ENCODE measurements at places on chromosomes 16 and 17.

- no peak for DNase-seq
These were observed 2.0 kb downstream of the SOCS7 start for GRCh38 chr17:38353668-38354067.

- no peak for DNase-seq
These were observed 7.7 kb downstream of the METRNL start for GRCh38 chr17:83086907-83087787.

DNA sequence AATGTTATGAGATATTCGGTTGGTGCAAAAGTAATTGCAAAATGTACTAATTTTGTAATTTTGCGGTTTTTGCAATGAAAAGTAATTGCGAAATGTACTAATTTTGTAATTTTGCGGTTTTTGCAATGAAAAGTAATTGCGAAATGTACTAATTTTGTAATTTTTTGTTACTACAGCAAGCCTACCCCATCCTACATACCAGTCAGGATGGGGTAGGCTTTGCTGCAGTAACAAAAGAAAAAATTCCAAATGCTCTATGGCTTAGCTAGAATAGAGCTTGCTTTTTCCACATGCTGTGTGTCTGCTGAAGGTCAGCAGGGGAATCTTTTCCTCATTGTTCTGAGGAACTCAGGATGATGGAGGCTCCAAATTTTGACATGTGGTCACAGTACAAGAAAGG, 83.3 kb upstream of the GPRC5B start:
- DNase-seq: no peak

DNA sequence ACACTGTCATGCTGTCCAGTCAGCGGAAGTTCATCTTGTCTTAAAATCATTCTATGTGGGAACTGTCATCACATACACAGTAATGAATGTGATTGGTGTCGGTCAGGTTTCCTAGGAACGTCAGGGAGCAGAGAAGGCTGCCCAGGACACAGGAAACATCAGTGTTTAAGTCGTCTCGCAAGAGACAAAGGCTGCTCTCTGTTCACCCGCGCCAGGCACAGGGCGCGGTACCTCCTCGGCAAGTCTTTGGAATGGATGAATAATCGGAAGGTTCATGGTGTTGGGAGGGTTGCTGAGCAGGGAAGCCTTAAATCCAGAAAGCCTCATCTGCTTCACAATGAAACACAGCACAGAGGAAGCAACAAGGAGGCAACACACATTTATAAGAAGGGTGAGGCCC, 148.2 kb downstream of the CPPED1 start:
- DNase-seq: no peak

DNA sequence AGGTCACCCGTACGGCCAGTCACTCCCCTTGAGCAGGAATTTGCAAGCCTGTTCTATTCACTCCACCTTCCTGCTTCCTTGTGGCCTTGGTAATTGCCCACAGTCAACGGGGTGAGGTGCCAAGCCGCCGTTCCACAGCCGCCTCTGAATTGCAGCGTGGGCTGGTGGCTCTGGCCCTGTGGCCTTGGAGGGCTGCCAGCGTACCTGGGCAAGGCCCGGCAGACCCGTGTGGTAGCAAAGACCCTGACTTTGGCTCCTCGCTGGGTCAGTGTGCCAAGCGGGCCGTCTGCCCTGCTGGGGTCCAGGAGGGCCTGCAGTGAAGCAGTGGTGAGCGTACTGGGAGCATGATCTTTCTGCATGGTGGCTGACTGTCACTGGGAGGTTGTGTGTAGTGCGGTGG, 3.6 kb downstream of the BANP start:
- DNase-seq: no peak

DNA sequence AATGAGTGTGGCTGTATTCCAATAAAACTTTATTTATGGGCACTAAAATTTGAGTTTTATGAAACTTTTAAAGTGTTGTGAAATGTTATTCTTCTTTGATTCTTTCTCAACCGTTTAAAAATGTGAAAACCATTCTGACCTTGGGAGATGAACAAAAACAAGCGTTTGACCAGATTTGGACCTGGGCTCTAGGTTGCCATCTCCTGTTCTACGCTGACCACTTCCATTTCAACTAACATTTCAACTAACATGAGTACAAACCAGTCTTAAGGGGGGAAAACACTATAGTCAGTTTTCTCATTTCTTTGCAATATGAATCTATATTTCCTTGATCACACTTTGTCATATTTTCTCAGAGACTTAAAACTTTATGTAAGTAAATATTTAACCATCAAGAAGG, 118.4 kb upstream of the IRX5 start:
- DNase-seq: no peak

- DNase-seq: no peak
These were observed 533 bp downstream of the SLC6A4 start for GRCh38 chr17:30234964-30235363.

GRCh38 chr16:66332634-66333610, 33.6 kb upstream of the CDH5 start:
- DNase-seq: no peak

DNA sequence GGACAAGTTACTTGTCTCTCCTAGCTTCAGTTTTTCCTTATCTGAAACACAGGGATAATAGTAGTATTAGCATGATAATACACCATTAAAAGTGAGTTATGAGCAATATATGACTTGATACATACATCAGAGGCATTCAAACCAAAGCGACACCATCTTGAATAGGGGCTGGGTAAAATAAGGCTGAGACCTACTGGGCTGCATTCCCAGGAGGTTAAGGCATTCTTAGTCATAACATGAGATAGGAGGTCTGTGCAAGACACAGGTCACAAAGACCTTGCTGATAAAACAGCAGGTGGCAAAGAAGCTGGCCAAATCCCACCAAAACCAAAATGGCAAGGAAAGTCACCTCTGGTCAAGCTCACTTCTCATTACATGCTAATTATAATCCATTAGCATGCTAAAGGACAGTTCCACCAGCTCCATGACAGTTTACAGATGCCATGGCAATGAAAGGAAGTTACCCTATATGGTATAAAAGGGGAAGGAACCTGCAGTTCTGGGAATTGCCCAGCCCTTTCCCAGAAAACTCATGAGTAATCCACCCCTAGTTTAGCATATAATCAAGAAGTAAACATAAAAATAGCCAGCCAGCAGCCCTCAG, 37.2 kb upstream of the HS3ST3A1 start:
- DNase-seq: no peak

- DNase-seq: no peak
These were observed 32.7 kb downstream of the YWHAE start for GRCh38 chr17:1367351-1367745.

DNA sequence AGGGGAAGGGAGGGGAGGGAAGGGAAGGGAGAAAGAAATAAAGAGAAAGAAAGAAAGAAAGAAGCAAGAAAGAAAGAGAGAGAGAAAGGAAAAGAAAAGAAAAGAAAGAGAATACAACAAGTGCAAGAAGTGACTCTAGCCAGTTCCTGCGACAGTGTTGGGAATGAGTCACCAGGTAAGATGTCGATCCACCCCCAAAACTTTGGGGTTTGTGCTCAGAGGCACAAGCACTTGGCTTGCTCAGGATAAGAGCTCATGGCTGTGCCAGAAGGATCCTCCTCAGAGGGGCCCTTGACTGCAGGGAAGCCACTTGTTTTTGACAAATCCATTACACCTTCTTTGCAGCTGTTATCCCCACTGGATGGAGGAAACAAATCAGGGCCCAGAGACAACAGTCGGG, 137.7 kb downstream of the TMEM132E start:
- no peak for DNase-seq

GRCh38 chr17:46815474-46816353, 2.8 kb downstream of the WNT3 start:
- DNase-seq: no peak

DNA sequence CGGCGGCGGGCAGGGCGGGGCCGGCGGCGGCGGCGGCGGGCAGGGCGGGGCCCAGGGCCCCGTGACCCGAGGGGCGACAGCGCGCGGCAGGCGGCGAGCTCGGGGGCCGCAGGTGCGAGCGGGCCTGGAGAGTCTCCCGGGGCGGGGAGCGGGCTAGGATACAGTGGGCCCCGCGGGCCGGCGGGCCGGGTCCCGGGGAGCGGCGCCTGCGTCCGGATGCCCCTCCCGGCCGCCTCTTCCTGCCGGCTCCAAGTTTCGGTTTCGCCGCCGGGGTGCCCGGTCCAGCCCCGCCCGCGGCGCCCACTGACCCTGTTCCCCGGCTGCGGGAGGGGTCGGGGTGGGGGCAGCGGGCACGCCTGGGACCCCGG, at the start of gene RNF213:
TSS of gene RNF213 (plus strand) at position 62 of the 368 bp plus-strand sequence. CDS start 2,830 bp downstream, outside the sequence.
- DNase-seq: no peak

- no peak for DNase-seq
These were observed 15.7 kb upstream of the RNF213 start for GRCh38 chr17:80244871-80245509.

- DNase-seq: no peak
These were observed 31.7 kb downstream of the SOCS1 start for GRCh38 chr16:11224096-11224893.

- no peak for DNase-seq
These were observed 67.9 kb downstream of the TRIM37 start for GRCh38 chr17:59038734-59039133.

- no peak for DNase-seq
These were observed 534 bp downstream of the GPATCH8 start for GRCh38 chr17:44502598-44503146.

DNA sequence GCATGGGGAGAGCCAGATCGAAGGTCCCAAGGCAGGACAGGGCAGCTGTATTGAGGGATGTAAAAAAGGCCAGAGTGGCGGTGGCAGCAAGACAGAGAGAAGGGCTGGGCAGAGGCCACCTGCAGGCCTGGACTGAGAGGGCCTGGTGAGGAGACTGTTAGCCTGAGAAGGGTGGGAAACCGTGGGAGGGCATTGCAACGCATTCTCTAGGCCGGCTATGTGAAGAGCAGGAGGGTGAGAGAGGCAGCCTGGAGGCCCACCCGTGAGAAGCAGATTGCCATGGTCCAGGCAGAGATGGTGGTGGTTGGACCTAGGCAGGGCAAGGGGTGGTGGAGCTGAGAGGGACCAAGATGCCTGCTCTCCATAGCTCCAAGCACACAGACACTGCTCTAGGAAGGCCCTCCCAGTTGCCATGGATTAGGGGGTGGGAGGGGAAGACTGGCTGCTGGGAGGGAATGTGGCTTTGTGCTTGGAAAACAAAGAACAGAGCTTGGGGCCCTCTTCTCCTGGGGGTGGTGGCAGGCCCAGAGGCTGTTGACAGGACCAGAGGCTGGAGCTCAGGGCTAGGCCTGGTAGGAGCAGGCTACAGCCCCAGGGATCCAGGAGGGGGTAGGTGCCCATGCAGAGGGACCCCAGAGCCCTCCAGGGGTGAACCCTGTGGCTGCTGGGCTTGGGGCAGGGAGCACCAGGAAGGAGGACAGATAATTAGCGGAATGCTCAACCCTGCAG, 12.4 kb upstream of the TCAP start:
- no peak for DNase-seq

DNA sequence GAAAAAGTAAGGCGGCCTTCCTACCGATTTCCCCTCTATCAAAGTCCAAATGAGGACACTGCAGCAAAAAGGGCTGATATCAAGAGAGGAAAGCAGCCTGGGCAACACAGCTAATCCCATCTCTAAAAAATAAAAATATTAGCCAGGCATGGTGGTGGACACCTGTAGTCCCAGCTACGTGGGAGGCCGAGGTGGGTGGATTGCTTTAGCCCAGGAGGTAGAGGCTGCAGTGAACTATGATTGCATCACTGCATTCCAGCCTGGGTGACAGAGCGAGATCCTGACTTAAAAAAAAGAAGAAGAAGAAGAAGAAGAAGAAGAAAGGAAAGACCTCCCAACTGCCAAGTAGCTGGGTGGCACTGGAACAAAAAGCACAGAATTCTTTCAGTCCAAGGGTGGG, 14.4 kb downstream of the CACNB1 start:
- no peak for DNase-seq

- no peak for DNase-seq
These were observed 183.9 kb downstream of the C16orf95 start for GRCh38 chr16:87133112-87133850.

DNA sequence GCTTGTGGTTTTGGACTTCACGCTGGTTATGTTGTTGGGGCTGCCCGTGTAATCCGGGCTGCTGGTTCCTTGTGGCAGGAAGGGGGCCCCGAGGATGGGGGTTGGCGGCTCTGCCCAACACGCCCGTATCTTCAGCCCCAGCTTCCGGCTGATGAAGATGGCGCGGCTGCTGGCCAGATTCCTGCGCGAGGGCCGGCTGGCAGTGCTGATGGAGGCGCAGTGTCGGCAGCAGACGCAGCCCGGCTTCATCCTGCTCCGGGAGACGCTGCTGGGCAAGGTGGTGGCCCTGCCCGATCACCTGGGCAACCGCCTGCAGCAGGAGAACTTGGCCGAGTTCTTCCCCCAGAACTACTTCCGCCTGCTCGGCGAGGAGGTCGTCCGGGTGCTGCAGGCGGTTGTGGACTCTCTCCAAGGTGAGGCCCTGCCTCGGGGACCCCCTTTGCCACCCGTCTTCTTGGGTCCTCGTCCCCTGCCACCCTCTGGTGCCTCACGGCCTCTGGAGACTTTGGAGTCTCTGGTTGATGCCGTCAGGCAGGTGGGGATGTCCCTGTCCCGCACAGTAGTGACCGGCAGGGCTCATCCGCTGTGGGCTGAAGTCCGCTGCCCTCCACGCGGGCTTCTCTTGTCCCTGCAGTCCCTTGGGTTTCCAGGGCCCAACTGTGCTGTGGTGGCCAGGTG, 2.2 kb downstream of the TELO2 start:
- no peak for DNase-seq

GRCh38 chr17:38613981-38614779, 8.4 kb upstream of the SRCIN1 start:
- DNase-seq: no peak

DNA sequence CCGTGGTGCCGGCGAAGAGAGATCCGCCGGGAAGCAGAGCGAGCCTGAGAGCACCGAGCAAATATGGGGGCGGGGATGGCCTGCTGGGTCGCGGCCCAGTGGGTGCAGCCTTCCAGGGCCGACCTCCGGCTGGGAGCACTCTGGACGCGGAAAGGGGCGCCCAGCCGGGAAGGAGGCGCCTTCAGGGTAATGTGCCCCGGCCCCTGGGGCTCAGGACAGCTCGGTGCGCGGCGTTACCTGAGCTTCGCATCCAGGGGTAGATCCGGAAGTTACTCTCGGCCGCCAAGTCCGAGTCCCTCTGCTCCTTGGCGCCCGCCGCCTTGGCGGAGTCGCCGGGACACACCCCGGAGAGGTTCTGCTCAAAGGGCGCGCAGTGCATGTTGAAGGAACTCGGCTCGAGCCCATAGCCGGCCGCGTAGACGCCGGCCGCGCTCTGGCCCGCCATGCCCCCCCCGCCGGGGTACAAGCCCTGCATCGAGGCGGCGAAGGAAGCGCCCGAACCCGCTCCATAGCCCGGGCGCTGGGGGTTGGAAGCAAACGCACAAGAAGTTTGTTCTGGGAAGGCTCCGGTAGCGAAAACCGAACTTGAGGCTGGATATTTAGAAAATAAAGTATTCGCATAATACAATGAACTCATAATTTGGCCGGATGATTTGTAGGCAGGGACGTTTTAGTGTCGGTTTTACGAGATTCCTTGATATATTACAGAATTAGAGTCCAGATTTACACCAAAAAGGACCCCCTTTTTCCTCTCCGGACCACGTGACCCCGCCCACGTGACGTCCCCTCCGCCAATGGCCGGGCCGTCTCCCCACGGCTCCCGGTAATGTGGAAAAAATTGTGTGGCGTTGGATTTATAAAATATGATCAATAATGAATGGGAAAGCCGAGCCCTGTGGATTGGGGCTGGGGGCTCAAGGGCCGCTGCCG, at the start of gene HOXB7:
TSS of gene HOXB7 (minus strand) at position 736 of the 930 bp plus-strand sequence. CDS start at position 637, 99 bp downstream.
- DNase-seq: no peak

All from stimulated activated CD4-positive, alpha-beta T cell treated with anti-CD3 and anti-CD28 coated beads, Interleukin-1b, Interleukin-23, amount 100 ng/mL, for 1 hour (primary cell).